ENCODE measurements at places on chromosomes 4 and X.

GRCh38 chr4:632196-632790 lies 6.9 kb downstream of the PDE6B start:
- no peak for DNase-seq

DNA sequence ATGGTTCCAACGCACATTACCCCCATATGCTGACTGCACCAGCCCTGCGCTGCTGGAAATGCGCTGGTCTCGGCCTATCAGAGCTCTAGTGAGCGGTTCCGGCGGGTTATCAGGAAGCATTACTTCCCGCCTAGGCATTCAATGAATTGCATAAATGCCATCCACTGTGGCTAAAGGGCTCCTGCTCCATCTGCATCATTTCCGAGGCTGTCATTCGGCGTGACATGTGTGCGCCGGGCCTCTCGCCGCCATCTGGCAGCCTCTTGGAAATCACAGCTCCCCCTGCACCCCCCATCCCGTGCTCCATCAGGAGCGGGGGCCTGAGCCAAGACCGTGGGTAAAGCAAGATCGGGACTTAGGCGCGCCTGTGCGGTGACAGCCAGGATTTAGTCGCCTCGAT lies 64.4 kb downstream of the SEPSECS start:
- DNase-seq = peak; percentile 56

GRCh38 chr4:180809439-180809838 lies 1433.8 kb upstream of the TENM3 start:
- DNase-seq = no peak

GRCh38 chr4:131638781-131639180 lies 1510.3 kb upstream of the PCDH10 start:
- DNase-seq = no peak

- no peak for DNase-seq
Measured at GRCh38 chr4:42167709-42168108, 15.3 kb upstream of the BEND4 start.

DNA sequence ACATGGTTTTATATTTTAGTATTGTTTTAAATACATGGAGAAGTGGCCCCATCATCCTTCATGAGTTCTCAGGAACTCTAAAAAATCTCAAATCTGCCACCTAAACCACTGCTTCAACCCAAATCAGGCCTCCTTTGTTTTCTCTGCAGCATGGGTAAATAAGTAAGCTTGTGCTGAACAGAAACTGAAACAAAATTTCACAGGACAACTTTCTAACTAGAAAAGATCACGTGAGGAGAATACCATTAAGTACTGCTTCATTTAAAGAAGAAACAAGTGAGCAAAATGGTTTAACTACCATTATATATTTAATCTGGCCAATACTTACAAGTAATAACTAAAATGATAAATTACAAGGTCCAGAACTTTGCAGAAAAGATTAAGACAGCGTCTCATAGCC lies 2.5 kb downstream of the ARAP2 start:
- DNase-seq = no peak

DNA sequence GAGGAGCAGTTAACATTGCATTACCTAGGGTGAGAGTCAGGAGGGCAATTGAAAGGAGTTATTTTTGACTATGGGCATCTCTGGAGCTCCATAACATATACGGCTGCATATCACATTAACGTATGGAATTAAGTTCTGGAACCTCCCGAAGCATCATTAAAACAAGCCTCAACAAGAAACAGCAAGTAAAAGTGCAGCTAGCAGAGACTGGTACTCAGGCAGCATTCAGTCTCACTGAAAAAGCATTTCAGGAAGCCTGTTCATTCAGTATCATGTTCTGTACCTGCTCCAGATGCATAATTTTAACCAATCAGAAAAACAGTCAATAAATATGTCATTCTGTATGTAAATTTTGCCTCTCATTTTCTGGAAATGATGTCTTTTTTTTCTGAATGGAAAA lies 299.6 kb downstream of the EPHA5 start:
- no peak for DNase-seq

DNA sequence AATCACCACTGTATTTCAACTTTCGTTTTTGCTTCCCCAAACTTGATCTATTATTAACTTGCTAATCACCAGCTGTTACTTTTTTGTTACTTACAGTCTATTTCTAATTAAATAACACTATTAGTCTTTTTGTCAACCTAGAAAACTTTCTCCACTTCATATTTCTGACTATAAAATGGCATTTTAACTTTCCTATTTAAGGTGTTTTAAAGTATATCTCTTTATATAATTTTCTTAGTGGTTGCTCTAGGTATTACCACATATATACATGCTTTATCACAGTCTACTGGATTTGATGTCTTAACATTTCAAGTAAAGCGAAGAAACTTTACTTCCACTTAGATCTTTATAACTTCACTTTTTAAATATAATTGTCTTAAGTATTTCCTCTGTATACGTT lies 421.2 kb downstream of the DCAF12L2 start:
- DNase-seq = no peak

GRCh38 chr4:15695729-15696128 lies 7.1 kb upstream of the BST1 start:
- DNase-seq = no peak

GRCh38 chr4:1749370-1749769 lies 28.0 kb downstream of the TACC3 start:
- DNase-seq = no peak

DNA sequence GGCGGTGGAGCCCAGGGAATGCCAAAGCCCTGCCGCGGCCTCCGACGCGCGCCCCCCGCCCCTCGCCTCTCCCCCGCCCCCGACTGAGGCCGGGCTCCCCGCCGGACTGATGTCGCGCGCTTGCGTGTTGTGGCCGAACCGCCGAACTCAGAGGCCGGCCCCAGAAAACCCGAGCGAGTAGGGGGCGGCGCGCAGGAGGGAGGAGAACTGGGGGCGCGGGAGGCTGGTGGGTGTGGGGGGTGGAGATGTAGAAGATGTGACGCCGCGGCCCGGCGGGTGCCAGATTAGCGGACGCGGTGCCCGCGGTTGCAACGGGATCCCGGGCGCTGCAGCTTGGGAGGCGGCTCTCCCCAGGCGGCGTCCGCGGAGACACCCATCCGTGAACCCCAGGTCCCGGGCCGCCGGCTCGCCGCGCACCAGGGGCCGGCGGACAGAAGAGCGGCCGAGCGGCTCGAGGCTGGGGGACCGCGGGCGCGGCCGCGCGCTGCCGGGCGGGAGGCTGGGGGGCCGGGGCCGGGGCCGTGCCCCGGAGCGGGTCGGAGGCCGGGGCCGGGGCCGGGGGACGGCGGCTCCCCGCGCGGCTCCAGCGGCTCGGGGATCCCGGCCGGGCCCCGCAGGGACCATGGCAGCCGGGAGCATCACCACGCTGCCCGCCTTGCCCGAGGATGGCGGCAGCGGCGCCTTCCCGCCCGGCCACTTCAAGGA lies at the start of gene FGF2:
Gene FGF2 (plus strand): TSS at position 279 of the 705 bp plus-strand sequence. CDS start 344 bp downstream, at position 623.
- DNase-seq = no peak

DNA sequence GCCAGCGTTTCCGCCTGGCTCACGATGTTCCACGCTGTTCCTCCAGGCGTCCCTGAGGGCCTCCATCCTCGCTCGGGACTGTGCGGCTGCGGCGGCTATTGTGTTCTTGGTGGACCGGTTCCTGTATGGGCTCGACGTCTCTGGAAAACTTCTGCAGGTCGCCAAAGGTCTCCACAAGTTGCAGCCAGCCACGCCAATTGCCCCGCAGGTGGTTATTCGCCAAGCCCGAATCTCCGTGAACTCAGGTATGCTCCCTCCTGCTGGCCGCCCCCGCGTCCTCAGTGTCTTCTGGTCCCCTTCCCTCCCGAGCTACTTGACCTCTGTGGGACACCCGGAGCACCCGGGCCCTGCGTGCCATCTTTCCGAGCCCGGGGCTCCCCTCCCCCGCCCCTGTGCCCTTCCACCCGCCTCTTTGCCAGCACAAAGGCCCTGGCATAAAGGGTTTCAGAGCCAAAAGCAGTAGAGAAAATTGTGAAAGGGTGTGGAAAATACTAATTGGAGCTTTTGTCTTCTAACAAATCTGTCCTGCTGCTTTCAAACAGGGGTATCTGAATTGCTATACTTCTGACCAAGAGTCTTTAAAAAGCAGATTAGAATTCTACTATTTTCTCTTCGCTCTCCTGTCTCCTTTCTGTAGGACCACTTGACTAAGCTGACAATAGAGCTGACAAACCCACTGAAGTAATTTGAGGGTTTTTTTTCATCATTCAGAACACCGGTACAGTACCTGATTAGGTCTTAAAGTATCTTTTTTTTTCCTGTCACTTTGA lies 104.0 kb downstream of the NEUROG2 start:
- no peak for DNase-seq

- no peak for DNase-seq
Measured at GRCh38 chr4:22348410-22348809, 167.5 kb downstream of the ADGRA3 start.

- no peak for DNase-seq
Measured at GRCh38 chr4:17811078-17811603, 362 bp downstream of the NCAPG start.

DNA sequence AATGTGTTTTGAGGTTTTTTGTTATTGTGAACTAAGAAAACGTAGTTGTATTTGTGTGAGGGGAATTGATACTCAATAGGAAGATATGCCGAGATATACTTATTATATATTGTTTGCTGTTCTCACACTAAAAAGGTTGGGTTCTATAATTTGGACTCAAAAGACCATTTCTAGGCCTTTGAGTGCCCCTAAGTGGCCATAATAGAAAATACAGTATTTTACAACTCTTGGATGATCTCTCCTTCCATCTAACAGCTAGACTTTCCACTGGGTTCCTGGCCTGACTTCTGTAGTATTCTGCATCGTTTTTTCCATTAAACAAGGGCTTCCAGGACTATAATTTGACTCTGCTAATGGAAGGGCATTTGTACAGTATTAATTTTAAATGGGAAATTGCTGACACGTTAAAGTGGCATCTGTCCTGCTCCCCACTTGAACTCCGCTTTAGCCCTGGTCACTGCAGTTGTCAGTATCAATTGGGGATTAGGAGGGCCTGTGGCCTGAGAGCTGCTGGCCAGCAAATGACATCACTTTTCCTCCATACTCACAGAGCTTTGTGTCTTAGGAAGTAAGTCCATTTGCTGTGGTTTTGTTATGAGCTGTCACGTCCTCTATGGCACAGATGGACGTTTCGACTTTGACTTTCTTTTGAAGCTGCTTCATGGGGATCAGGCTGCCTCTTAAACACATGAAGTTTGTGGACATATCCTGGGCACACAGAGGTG lies 176.9 kb downstream of the SLIT2 start:
- no peak for DNase-seq

- DNase-seq = no peak
Measured at GRCh38 chrX:134184936-134185335, 52.0 kb upstream of the CCDC160 start.

DNA sequence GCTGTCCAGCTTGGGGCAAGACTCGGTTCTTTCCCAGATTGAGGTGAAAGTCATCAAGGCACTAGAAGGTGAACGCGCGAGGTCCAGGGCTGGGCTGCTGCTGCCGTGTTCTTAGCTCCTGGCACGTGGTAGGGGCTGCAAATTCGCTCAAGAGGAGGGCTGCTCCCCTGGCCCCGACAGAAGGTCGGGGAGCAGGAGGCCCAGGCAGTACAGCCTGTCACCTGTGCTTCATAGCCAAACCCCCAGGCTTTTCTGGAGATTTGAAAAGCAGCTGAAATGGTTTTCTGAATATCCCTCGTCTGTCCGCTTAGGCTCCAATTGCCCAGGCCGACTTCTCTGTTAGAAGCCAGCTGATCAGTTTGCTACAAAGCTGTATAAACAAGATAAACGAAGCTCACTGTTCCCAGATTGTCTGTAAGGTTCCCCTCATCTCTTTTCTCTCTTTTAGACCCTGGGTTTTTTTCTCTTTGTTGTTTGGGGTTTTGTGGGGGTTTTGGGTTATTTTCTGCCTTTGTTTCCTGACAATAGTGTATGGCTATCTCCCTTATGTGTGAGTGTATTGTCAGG lies 60.0 kb upstream of the STX18 start:
- DNase-seq = no peak

DNA sequence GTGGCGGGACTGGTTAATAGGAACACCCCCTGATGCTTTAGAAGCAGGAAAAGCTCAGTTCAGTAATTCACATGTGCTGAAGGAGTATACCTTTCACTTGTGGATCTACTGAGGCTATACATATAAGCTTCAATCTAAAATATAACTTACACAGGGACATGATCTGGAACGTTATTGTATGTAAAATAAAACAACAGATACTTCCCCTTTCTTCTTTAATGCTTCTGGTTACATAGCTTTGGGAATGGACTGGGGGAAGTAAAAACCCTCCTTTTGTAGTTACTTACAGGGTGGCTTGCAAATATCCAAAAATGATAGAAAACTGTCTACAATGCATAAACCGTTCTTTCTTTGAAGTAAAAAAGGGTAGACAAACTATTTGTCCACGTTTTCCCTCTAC lies 1.9 kb downstream of the FGG start:
- DNase-seq = no peak

DNA sequence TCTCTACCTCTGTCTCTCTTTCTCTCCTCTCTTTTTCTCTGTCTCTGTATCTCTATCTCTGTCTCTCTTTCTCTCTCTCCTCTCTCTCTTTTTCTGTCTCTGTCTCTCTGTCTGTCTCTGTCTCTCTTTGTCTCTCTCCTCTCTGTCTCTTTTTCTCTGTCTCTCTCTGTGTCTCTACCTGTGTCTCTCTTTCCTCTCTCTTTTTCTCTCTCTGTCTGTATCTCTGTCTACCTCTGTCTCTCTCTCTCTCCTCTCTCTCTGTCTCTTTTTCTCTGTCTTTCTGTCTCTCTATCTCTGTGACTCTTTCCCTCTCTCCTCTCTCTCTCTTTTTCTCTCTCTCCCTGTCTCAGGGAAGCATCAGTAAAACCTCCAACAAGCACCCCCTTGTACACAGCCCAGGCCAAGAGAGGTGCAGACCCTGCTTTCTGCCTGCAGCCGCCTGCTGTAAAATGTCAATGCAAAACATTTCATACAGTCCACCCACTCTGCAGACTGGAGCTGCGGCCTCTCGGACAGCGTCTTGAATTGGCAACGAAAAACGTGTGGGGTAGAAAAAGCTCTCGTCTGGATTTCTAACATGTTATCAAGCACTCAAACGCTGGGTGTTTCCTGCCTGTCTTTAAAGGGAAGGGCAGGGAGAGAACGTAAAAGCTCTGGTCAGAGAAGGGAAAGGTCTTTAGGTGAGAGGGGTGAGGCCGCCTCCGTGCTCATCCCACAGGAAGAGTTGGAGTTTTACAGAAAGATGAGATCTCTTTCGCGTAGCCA lies 3.7 kb upstream of the SHOX start:
- DNase-seq = no peak

GRCh38 chr4:10727140-10727880 lies 42.7 kb upstream of the CLNK start:
- DNase-seq = no peak

GRCh38 chrX:118570209-118570608 lies 74.6 kb downstream of the DOCK11 start:
- DNase-seq = no peak

GRCh38 chr4:173699841-173700475 lies 169.9 kb upstream of the HAND2 start:
- no peak for DNase-seq

- DNase-seq = no peak
Measured at GRCh38 chrX:9498236-9498635, 33.4 kb downstream of the TBL1X start.

GRCh38 chr4:167897116-167897515 lies 195.2 kb upstream of the ANXA10 start:
- no peak for DNase-seq

GRCh38 chr4:44961001-44961755 lies 234.8 kb upstream of the GNPDA2 start:
- DNase-seq = no peak

- no peak for DNase-seq
Measured at GRCh38 chr4:10974371-10974770, 289.8 kb upstream of the CLNK start.

Measured in DMS 273 treated with DMSO at 0.1 percent for 48 hours (cell line).